T follicular helper cell (primary cell): ENCODE measurements at places on chromosomes 3 and 15.

DNA sequence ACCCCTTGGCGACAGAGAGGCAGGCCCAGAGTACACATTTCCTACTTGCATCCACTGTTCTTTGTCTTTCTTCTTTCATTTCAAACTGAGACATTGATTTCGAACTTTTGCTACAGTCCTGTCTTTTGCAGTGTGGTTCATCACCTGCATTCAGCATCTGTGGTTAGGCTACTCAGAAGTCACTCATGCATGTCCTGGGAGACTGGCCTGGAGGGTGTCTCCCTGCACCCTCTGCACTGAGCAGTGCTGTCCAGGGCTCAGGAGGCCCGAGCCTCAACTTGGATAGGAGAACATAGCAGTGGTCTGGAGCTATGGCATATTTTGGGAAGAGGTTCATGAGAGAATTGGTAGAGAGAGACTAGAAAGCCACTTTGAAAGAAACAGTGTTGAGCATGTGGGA, 240.2 kb upstream of the TPRG1 start:
- no peak for DNase-seq

DNA sequence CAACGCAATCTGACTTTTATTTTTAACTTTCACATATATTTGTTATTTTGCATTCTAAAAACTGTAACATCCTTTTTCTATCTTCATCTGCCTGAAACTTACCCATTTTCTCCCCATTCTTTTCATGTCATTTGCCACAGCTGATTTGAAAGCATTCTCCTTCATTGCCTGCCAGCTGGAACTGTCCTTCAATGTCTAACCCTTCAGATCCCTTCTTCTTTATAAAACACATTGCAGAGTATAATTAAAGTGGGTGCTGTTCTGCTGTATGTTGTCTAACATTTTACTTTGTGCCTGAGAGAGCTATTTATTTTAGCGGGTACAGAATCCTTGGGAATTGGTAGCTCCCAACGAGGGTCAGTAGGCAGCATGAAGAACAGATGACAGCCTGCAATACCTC, 827.4 kb downstream of the IGSF11 start:
- DNase-seq, result no peak

GRCh38 chr3:183854318-183855035, 29.1 kb upstream of the MAP6D1 start:
- DNase-seq, result no peak

DNA sequence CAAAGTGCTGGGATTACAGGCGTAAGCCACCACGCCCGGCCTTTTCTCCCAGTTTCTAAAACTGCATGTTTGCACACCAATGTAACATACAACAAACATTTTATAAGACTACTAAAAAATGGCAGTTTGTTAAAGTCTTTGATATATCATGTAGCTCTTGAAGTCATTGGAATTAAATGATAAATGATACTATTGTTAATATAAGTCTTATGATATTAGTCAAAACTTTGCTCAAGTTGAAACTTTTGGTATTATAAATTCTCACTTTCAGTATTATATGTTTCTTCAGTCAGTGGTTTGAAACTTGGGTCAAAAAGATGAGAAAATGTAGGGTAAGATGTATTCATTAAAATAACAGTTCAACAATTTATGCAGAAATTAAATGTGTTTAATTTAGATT, 117.6 kb upstream of the TBL1XR1 start:
- no peak for DNase-seq

DNA sequence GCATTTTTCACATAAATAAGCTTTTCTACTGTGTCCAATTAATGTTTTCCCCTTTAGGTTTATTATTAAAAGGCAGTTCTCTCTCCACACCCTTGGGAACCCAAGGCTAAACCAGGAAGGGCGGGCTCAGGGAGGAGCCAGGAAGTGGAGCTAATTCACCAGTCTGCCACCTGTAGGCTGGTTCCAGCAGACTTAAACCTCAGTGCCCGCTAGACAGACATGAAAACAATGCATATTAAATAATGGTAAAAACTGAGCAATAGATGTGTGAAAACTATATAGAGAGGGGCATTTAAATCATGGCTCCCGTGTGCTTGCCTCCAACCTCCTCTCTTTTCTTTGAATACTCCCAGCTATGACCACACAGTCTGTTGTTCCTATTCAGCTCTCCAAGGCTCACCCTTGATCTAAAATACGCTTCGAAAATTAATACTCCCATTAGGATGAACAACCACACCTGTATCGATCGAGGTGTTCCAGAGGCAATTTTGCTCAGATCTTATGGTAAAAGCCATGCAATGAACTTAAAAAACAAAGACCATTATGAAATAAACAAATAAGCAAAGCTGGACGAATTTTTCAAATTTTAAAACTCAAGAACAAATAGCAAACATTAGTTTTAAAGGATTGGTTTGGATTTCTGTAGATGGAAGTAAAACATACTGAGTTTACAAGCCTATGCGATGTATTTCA, 253.3 kb downstream of the TJP1 start:
- DNase-seq, result no peak

GRCh38 chr3:135865085-135865484, 100.4 kb upstream of the PPP2R3A start:
- no peak for DNase-seq

DNA sequence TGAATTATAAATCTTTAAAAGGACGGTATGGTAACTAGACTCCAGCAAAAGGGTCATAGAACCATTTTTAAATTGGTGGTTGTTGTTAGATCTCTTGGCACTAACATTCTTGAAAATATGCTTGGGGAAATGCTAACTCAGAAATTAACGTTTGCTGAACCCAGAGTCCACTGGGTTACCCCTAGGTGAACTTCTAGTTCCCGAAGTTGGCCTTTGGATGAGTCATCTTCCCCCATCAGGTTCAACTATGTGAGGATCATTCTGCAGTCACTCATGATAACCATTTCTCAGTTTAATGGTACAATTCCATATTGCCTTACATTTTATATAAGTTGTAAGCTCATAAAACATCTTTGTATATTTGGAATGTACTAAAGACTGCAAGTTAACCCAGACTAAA, 204.7 kb downstream of the THSD4 start:
- no peak for DNase-seq

- DNase-seq, result no peak
Measured at GRCh38 chr3:137163241-137163871, 205.6 kb downstream of the IL20RB start.

DNA sequence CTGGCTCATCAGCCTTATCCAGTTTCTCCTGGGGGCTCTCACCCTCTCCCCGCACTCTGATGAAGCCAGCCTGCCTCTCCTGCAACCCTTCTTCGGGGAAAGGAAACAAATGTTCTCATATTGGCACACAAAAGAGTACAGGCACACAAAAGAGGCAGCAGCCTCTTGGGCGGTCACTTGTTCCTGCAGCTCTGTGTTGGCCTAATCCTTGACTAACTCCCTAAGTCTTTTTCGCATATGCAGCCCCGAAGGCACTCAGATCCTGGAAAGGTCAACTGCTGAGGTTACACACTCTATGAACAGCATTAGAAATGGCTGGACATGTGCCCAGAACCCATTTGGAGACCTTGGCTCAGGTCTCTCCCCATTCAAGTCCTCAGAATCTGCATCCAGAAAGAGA, 7.4 kb upstream of the CAMP start:
- DNase-seq, result no peak

- DNase-seq, result no peak
Measured at GRCh38 chr15:101258238-101259144, 6.6 kb upstream of the CHSY1 start.

GRCh38 chr3:13335503-13335902, 84.6 kb downstream of the NUP210 start:
- DNase-seq, result no peak

- no peak for DNase-seq
Measured at GRCh38 chr3:145698749-145699148, 462.2 kb downstream of the PLOD2 start.

GRCh38 chr3:87076946-87077345, 86.0 kb upstream of the VGLL3 start:
- no peak for DNase-seq

- no peak for DNase-seq
Measured at GRCh38 chr3:37920156-37920699, 58.5 kb downstream of the CTDSPL start.

GRCh38 chr3:154244644-154245043, 79.6 kb downstream of the DHX36 start:
- DNase-seq, result no peak

DNA sequence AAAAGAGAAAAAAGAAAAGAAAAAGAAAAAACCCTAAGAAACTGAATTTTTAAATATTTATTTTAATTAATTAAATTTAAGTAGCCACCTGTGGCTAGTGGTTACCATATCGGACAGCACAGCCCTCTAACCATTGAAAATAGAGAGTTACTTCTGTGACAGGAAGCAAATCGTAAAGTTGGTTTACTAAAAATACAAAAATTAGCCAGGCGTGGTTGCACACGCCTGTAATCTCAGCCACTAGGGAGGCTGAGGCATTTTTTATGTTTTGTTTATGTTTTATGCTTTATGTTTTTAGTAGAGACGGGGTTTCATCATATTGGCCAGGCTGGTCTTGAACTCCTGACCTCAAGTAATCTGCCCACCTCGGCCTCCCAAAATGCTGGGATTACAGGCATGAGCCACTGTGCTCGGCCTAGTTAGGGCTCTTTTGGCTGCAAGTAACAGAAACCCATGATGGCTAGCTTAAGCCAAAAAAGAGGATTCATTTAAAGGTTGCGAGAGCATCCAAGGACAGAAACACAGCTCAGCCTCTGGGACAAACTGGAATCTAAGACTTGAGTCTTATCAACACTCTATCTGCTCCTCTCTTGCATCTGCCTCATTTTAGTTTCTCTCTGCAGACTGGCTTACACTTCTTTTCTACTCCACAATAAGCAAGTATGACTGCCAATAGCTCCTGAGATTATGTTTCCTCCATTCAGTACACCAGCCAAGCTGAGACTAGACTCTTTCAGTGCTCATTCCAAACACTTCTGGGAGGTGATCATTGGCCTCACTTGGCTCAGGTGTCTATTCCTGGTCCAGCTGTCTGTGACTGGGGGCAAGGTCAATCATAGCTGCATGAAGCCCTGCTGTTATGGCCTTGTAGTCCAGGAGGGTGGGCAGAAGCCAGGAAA, 6.8 kb upstream of the SKIL start:
- no peak for DNase-seq

- no peak for DNase-seq
Measured at GRCh38 chr3:127613406-127613805, 15.2 kb downstream of the MCM2 start.

GRCh38 chr15:70361891-70362290, 264.2 kb upstream of the TLE3 start:
- DNase-seq, result no peak

- no peak for DNase-seq
Measured at GRCh38 chr3:21839176-21839575, 88.2 kb upstream of the ZNF385D start.

- no peak for DNase-seq
Measured at GRCh38 chr15:76337059-76337695, 604 bp downstream of the ISL2 start.

- no peak for DNase-seq
Measured at GRCh38 chr3:161221806-161222600, 892 bp downstream of the NMD3 start.

- no peak for DNase-seq
Measured at GRCh38 chr3:21914451-21914850, 163.4 kb upstream of the ZNF385D start.

GRCh38 chr15:78368651-78369050, 28.5 kb downstream of the CRABP1 start:
- DNase-seq, result no peak
